ENCODE measurements at places on chromosomes 7 and 10.

- DNase-seq: no peak
Observed at GRCh38 chr10:96208271-96208670, 63.1 kb downstream of the BLNK start.

GRCh38 chr7:27117887-27118491, 12.6 kb downstream of the HOXA4 start:
- no peak for DNase-seq

GRCh38 chr10:7583626-7584025, 83.1 kb downstream of the ITIH5 start:
- DNase-seq: no peak

DNA sequence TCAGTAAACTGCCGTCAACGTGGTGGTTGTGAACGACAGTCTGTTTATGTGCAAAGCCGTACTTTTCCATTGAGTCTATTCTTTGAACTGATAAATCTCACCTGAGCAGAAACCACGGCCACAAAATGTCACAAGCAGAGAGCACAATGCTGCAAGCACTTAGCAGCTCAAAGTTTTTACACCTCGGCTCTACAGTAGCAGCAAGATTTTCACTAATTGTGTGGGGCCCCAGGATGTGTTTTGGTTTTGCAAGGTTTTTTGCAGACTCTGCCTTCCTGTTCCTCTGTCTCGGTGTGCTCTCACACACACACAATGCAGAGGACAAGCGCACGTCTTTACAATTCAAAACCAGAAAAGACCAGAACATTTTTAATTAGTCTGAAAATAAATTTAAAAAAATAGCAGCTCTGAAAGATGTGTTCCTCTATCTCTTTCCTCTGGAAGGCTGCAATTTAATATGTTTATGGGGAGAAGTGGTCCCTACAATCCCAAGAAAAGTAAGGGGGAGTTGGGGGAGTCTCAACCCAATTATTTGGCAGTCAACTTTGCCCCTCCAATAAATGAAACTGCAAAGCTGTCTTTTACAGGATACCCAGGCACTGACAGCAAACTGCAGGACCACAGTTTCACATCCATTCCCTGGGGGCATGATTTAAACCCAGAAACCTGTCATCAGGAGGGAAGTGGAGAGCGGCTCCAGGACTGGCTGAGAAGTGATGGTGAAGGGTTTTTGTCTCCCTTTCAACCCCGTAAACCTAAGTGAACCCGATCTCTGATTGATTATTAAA, 73.8 kb upstream of the SFMBT2 start:
- DNase-seq: no peak

DNA sequence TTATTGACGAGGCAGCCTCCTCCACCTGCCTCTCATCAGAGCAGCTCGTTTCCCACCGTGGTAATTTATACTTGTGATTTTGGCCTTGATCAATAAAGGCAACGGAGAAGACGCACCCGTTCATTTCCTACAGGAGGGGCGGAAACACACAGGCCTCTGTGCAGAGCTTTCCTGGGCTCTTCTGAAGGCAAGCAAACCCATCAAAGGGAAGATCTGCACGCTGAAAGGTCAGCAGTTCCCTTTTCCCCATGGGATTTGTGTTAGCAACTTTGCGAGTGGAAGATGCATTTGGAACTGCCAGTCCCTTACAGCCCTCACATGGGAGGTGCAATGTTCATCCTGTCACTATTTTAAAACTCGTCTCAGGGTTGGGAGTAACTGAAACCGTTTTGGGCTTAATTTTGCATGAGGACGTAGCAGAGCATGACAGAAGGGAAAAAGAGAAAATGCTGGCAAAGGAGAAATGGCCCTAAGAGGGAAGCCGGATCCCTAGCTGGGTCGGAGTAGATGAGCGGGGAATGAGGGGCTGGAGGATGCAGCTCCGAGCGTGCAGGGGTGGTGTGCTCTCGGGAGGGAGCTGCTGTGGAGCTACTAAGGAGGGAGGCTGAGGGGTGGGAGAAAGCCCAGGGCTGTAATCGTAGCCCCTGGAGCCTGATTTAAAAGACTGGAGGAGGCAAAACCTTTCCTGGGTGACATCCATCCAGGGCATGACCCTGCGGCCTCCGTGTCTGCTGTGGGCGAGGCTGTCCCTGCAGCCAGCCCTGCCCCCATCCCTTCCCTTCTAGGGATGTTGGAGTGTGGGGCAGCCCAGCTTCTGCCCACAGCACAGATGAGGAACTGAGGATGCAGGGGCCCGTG, 111.1 kb upstream of the FAM20C start:
- peak; percentile 6 for DNase-seq

- DNase-seq: peak; percentile 95
Observed at GRCh38 chr7:93231799-93232672, at the start of gene VPS50. Gene VPS50 (plus strand): TSS chr7:93232366. CDS start chr7:93232468, 102 bp downstream.

DNA sequence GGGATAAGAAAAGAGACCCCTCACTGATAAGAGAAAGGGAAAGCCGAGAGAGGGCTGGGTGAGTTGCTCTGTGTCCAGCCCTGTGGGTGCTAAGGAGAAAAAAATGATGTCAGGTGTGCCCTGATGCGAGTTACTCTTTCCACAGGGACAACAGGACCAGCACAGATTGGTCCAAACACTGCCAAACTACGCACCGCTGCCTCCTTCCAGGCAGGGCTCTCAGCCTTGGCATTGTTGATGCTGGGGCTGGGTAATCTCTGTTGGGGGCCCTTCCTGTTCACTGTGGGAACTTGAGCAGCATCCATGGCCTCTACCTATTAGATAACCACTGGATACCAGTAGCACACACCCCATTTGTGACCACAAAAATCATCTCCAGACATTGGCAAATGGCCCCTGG, 10.3 kb upstream of the ATP6V0E2 start:
- DNase-seq: no peak

GRCh38 chr7:112942981-112943380, 143.6 kb downstream of the GPR85 start:
- no peak for DNase-seq

- no peak for DNase-seq
Observed at GRCh38 chr7:98729121-98729520, 112.0 kb downstream of the NPTX2 start.

DNA sequence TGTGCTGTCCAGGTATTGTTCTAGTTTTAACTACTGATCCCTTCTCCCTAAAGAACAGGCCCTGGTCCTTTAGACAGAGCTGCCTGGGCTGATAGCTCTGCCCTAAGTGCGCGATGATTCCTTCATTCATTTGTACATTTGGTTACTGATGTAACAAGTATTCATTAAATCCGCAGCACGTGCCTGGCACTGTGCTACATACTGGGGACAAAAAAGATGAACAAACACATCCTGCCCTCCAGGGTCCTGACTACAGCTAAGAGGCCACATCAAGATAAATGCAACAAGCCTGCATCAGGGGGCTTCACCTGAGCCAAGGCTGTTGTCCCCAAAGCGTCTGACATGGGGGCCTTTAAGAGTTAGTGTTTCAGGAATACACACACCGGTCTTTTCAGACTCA, 99.0 kb upstream of the PODXL start:
- DNase-seq: no peak

- DNase-seq: no peak
Observed at GRCh38 chr7:80014511-80014910, 120.1 kb upstream of the GNAI1 start.

- no peak for DNase-seq
Observed at GRCh38 chr7:47040795-47041347, 541.0 kb downstream of the TNS3 start.

DNA sequence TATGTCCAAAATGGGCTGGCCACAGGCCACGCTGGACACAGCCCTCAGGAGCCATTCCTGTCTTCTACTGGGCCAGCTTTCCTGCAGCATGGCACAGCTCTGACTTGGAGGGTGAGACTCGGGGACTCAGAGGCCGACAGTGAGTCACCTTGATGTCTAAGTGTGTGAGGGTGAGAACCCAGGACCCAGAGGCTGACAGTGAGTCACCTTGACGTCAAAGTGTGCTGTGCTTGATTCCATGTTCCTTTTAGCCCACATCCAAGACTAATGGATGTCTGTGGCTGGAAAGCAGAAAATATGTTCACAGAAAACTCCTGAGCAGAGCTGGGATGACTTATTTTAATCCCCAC, 6.0 kb upstream of the FAM170B start:
- DNase-seq: no peak

DNA sequence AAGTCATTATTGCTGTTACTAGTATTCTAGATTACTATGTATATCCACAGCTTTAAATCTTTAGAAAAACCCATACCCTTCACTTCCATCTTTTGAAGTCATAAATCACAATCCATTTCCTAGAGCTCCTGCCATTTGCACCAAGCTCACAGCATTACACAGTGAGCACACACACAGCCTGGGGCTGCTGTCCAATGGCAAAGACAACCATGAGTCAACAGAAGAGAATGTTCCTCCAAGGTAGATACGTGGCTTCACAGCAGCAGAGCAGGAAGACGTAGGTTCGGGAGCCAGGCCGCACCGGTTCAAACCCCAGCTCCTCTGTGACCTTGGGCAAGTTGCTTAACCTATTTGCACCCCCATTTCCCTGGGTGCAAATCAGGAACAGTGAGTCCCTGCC, 234.6 kb downstream of the DIP2C start:
- DNase-seq: peak; percentile 47

DNA sequence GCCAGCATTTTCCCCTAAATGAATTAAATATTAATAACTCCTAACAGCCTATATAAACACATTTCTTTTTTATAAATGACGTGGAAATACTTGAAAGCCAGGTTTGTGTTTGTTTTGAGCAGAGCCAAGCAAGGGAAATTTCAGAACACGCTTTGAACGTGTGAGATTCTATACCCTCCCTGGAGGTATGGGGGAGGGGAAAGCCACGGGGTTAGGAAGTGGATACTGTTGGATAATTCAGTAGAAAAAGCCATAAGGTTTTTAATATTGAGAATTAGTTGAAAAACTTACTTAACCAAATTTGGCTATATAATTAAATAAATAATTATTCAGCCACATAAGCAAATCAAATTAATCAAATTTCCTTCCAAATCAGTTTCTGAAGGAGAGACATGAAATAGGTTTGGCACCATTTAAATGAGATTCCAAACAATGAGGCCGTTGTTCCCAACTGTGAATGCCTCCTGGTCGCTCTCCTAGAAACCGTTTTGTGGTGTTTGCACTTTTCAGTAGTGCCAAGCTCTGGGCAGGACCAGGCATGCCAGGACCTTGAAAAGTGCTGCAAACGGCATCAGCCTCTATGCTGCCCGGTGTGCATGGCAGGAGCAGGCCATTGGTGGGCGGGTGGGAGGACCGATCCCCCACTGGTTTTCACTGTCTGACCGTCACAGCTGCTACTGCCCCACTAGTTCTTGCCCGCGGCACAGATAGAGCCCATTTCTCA, 88.1 kb downstream of the SEPTIN14 start:
- no peak for DNase-seq

DNA sequence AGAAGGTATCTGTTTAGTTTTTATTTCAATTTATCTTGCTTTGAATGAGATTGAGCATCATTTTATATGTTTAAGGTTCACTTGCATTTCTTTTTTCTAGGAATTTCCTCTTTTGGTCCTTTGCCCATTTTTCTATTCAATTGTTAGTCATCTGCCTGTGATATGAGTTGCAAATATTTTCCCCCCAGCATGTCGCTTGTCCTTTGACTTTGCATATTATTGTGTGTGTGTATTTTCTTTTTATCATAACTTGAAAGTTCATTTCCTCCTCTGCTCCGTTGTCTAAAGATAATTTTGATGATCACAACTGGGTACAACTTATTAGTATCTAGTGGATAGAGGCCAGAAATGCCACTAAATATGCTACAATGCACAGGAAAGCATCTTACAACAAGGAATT, 132.7 kb upstream of the MDFIC start:
- DNase-seq: no peak

DNA sequence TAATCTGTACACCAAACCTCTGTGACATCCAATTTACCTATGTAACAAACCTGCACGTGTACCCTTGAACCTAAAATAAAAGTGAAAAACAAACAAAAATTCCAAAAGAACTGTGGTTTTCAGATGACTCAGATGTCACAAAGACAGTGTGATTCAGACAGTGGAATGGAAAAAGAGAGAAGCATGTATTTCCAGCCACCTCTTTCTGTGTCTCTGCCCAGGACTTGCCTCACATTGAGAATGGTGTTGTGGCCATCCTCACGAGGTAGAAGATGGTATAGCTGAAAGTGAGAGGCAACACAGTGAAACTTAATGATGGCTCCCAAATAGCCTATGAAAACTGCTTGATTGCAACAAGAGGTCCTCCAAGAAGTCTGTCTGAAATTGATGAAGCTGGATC, 78.0 kb downstream of the ARL5B start:
- DNase-seq: no peak

DNA sequence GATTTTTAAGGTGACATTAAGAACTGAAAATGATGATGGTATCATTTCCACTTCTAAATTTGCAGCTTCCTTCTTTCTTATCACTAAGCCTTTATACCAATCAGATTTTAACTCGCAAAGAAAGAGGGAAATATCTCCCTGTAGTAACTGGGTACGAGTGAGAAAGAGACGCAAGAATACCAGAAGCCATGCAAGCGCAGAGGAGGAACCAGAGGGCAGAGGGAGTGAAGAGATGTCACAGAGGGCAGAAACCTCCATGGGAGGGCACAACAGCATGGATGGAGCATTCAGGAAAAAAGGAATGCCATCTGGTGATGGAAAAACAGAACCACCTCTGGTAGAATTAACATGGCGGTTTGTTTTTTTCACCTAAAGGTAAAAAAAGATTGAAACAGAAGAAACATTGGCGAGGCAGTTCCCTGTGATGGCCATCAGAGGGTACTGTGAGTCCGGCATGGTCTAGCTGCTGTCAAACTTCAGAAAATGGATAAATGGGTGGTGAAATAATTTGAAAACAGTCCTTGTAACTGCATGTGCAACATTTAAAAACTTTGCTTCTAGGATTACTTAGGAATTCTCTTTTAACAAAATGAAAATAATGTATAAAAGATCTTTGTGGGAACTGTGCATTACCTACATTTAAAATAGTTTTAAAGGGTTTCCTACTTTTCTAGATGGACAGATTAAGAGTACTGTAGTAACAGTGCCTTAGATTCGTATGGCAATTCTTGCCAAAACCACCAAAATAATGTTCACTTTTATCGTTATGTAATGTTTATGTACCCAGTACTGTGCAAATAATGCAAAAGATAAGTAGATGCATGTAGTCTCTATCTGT, 91.8 kb downstream of the ARHGAP12 start:
- DNase-seq: no peak

DNA sequence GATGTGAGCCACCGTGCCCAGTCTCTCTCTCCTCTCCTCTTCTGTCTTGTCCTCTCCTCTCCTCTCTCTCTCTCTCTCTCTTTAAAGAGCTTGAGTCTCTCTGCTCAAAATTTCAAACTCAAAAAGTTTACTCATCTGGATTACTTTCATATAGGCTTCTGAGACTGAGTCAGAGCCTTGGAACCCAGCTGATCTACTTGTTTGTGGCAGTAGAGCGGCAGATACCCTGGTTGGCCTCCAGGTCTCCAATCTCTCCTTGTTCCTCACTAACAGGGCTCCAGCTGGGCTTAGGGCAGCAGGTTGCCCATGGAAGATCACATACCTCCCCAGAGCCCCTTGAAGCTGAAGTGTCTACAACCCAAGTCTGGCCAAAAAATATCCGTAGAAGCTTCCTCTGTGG, 51.0 kb downstream of the HHEX start:
- DNase-seq: no peak

- peak; percentile 72 for DNase-seq
Observed at GRCh38 chr10:72340510-72341261, 14.0 kb downstream of the DNAJB12 start.

GRCh38 chr10:79292026-79292766, 55.1 kb upstream of the PPIF start:
- no peak for DNase-seq

GRCh38 chr7:107972941-107973376, 30.0 kb downstream of the LAMB1 start:
- DNase-seq: peak; percentile 63

All from uterus (tissue), 4 donors.